Frontal cortex (tissue), 4 donors: ENCODE measurements at places on chromosomes 4 and X.

- DNase-seq, result peak; percentile 34
Measured at GRCh38 chr4:1402021-1402515, 4.2 kb downstream of the NKX1-1 start.

DNA sequence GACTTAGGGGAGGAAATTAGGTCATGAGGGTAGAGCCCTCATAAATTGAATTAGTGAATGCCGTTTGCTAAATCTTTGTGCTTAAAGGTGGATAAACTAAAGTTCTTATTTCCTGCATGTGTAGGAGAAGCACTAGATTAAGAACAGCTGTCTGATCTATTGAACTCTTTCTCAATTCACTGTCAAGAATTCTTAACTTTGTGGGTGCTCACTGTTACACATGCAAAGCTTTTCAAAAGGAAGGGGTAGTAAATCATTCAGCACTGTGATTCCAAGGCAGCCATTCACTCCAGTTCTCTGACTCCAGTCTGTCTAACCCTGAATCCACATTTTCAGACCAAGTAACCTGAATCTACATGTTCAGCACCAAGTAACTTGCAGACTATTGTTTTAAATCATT lies 1520.1 kb downstream of the PCDH18 start:
- no peak for DNase-seq

GRCh38 chr4:104979083-104979760 lies 167.5 kb upstream of the TET2 start:
- no peak for DNase-seq

DNA sequence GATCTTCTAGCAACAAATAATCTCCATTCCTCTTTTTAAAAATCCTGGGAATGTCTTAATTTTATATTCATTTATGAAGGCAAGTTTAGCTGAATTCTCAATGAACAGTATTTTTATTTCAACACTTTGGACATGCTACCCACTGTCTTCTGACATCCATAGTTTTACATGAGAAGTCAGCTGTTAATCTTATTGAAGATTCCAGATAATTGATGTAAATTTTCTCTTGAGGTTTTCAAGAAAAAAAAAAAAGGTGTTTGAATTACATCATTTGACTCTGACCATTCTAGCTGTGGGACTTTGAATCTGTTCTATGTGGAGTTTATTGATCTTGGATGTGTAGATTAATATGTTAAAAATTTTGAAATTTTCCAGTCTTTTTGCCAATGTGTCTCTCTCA lies 28.0 kb downstream of the PDHA2 start:
- DNase-seq, result no peak

DNA sequence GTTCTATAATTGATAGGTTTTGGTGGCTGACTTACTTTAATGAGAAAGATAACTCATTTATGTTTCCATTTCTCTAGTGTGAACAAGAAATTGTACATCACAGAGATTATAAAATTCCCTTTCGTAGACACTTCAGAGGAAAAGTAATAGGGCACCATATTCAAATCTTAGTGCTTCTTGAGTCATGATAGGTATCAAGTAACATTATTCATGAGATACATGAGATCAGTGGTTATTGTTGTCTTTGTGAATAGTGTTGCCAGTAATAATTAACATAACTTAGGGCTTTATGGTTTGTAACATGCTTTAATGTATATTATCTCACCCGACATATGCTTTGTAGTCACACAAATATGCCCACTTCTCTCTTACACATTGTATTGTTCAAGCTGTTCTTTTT lies 73.7 kb upstream of the IL15 start:
- DNase-seq, result no peak

DNA sequence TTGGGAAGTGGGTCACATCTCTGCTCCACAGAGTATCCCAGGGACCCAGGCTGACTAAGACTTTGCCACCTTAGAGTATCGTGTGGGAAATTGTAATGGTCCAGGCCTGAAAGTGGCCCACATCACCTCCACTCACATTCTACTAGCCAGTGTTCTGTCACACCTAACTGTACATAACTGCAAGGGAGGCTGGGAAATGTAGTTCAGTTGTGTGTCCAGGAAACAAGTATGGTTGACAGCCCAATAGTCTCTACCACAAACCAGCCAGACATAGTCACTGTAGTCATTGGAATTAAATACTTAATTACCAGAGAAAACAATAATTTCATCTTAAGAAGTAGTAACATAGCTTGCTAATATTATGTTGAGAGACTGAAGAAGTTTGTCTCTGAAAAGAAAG lies 233.4 kb upstream of the S100G start:
- no peak for DNase-seq

DNA sequence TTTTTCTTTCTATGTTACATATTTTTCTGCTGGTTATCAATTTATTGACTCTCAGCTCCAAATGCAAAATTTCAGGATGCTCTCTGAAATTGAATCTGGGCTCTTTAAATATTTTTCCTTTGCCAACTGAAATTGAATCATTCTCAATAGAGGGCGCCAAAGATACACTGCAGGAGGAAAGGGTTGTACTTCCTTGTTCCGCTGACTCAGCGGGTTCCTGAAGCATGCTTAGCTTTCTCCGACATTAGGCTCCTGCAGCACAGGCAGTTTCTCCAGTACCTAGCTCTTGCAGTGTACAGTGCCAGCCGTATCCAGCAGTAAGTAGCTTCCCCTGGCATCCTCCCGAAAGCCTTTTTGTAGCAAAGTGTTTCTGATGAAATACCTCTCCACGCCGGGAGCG lies 28.8 kb upstream of the CFAP47 start:
- DNase-seq, result peak; percentile 6

- DNase-seq, result no peak
Measured at GRCh38 chrX:155259752-155260151, 4.5 kb downstream of the RAB39B start.

DNA sequence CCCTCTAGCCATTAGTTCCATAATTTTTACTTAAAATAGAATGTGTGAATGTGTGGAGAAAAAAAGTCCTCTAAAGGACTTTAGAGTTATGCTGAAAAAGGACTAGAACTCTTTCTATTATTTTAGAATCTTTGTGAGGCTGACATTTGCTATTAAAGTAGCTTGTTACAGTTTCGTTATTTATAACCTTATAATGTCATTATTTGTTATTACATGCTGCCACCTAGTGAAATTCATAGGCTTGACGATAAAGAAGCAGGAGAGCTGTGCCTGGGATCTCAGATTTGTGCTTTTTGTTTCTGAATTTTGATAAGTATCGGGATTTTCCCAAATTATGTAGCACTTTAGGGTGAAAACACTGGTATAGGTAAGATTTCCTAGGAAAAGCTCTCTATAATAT lies 38.5 kb upstream of the TAPT1 start:
- DNase-seq, result peak; percentile 41

DNA sequence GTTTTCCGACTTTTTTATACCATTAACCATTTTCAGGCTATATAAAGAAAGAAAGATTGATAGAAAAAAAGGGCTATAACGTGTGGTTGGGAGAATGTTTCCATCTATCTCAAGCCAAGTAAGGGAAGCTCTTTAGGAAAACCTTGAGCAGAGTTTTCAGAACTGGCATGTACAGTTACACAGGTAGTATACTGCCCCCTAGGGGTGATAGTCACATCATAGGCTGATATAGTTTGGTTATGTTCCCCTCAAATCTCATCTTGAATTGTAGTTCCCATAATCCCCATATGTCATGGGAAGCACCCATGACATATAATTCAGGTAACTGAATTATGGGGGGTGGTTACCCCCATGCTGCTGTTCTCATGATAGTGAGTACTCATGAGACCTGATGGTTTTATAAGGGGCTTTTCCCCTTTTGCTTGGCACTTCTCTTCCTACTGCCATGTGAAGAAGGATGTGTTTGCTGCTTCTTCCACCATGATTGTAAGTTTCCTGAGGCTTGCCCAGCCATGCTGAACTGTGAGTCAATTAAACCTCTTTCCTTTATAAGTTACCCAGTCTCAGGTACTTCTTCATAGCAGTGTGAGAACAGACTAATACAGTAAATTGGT lies 186.8 kb downstream of the TMA16 start:
- no peak for DNase-seq

DNA sequence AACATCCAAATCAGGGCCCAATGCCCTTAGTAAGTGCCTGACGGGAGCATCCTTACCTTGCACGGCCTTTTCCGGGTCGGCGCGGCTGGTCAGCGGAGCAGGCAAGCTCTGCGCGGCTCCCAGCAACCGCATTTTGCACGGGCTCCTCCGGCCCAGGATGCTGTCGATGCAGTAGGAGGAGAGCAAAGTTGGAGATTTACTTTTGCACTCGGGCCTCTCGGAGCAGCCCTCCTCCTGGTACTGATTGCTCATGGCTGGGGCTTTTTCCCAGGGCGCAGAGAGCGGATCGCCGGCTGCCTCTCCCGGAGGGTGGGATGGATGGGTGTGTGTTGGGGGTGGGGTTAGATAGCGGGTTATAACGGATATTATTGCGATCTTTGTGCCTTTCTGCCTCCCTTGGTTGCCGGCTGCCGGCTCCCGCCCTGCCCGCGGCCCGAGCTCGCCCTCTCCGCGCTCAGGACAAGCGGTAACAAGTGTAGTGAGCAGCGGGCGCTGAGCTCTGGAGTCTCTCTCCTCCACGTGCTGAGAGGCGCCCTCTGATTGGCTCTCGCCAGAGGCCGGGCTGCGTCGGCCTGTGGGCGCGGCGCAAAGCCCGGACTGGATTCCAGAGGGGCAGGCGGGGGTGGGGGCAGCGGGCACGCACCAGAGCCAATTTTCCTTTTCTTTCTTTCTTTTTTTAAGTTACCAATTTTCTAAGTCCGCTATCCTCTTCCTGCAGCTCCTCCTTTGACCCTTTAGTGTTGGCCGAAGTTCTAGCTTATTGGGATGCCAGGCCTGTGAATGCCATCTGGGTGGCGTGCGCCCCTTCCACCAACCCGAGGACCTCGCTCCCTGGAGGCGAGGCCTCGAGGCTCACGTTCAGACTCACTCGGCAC lies at the start of gene ARX:
ARX (minus strand) TSS at position 480 of the 875 bp plus-strand sequence; CDS start at position 252, 228 bp downstream.
- DNase-seq, result peak; percentile 80

DNA sequence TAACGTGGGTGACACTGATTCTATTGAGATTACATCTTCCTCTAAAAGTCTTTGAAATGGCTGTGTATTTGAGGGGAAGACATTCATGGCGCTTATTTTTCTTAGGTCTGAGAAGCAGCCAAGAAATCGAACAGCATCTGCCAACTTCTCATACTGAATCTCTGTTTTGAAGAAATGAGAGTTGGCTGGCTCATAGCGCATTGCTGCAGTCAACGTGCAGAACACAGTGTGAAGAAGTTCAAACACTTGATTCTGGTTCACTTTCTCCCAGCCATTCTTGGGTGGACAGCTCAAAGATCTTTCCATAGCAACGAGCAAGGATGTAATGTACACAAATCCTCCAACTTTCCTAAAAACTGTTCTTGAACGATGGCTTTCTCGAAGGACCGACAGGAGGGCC lies 156.5 kb downstream of the WDFY3 start:
- DNase-seq, result no peak

GRCh38 chr4:136088211-136088867 lies 1444.0 kb downstream of the PCDH18 start:
- DNase-seq, result no peak

DNA sequence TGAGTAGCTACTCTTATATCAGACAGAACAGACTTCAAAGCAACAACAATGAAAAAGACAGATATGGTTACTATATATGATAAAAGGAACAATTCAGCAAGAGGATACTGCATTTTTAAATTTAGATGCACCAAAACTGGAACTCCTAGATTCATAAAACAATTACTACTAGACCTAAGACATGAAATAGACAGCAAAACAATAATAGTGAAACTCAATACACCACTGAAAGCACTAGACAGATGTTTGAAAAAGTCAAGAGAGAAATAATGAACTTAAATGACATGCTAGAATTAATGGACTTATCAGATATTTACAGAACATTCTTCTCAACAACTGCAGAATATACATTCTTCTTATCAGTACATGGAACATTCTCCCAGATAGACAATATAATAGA lies 99.5 kb upstream of the ITM2A start:
- no peak for DNase-seq

- DNase-seq, result no peak
Measured at GRCh38 chr4:101232074-101232776, 115.1 kb downstream of the PPP3CA start.

DNA sequence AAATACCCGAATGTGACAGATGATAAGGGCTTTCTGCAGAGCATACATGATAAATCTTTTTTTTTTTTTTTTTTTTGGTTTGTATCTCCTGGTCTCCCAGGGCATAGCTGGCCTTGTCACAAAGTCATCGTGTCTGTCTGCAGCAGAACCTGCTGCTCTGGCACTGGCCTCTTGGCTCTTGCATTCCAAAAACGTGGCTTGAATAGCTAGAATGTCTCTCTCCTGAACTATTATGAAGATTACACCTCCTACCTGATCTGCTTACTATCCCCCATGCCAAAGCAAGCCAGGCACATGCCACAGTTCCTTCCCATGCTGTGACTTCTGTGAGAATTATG lies 50.4 kb upstream of the SCRG1 start:
- no peak for DNase-seq

GRCh38 chr4:52019936-52020657 lies at the start of gene LRRC66:
Gene LRRC66, minus strand, starts transcription at chr4:52020363. Its CDS starts 2,750 bp downstream, at chr4:52017613.
- DNase-seq, result no peak

DNA sequence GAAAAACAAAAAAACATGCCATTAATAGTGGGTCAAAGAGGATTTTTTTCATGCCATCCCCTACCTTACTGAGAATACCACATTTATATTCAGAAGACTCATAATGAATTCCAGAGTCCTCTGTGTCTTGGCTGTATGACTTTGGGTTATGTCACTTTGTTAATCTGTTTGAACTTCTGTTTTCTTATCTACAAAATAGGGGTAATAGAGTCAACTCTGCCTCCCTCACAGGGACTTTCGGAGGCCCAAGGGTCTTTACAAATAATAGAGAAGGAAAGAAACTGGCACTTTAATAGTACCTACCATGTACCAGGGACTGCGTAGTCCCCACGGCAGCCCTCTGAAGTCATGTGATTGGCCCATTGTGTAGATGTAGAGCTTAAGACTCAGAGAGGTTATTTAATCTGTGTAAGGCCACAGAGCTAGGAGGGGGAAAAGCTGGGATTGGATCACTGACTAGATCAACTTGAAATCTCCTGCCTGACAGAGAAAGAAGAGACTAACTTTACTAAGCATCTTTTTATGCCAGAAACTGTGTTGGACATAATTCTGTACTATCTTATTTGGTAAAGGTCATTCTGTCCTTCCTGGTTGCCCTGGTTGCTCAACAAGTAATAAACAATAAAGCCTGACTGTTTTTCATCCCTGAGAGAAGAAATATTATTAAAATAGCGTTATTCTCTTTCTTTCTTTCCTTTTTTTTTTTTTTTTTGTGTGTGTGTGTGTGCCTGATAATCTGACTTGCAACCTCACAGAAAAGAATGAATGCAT lies 59.6 kb downstream of the NFKB1 start:
- no peak for DNase-seq
